CD8-positive, alpha-beta T cell (primary cell): ENCODE measurements at places on chromosomes 12 and 14.
A peak's percentile ranks its signal among the peaks of the same experiment; 100 is the strongest.

GRCh38 chr14:70735043-70735442 lies 74.3 kb downstream of the MAP3K9 start:
- DNase-seq, result no peak

- DNase-seq, result no peak
Measured at GRCh38 chr14:91008759-91009409, 51.6 kb downstream of the RPS6KA5 start.

- DNase-seq, result no peak
Measured at GRCh38 chr12:63994704-63995103, 150.2 kb downstream of the SRGAP1 start.

DNA sequence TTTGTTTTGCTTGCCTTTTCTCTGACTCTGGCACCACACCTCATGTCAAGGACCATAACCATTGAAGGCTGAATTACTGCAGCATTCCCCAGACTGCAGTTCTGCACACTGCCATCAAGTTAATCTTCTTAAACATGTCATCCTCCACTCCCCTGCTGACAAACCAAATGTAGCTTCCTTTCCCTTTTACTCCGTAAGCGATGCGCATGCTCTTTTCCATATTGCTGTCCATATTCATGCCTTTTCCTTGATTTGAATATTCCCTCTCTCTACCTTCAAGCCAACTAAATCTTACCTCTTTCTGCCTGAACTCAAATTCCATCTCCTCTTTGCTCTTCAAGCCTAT lies 13.6 kb downstream of the GPX2 start:
- peak; percentile 20 for DNase-seq

GRCh38 chr12:108618079-108618952 lies 15.4 kb downstream of the SELPLG start:
- peak; percentile 78 for DNase-seq

GRCh38 chr14:58562141-58562540 lies 75.6 kb upstream of the DACT1 start:
- no peak for DNase-seq
